ENCODE measurements at places on chromosomes 16 and 17.

DNA sequence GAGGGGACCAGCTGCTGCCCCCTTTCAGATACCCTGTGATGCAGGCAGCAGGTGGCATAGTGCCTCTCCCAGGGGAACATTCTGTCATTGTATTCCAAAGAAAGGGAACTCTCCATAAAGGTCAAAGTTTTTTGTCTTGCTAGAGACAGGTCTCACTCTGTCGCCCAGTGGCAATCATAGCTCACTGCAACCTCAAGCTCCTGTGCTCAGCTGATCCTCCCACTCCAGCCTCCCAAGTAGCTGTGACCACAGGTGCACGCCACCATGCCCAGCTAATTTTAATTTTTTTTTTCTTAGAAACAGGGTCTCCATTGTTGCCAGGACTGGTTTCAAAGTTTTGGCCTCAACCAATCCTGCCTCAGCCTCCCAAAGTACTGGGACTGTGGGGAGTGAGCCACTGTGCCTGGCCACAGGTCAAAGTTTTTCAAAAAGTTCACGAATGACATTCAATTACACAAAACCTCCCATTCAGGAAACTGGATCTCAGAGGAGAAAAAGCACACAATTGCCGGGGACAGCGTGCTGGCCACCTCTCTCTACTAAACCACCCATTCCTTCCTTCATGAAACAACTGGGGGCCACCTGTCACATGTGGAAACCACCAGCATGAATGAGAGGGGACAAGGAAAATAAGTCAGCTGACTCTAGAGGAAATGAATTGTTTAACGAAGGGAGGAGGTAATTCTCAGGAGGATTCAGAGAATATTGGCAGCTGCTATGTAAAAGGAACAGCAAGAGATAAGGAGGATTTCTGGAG is 80.0 kb downstream of the MARCHF10 start:
- no peak for DNase-seq

- no peak for DNase-seq
Measured at GRCh38 chr17:65041518-65041917, 15.0 kb downstream of the GNA13 start.

DNA sequence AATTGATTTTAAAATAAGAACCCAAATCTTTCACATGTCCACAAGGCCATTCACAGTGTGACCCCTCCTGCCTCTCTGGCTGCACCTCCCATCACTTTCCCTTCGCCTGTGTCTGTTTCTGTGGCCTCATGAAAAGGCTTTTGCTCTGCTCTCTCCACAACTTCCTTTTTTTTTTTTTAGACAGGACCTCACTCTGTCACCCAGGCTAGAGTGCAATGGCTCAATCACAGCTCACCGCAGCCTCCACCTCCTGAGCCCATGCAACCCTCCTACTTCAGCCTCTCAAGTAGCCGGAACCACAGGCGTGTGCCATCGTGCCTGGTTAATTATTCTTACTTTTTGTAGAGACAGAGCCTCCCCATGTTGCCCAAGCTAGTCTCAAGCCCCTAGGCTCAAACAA is 197.1 kb downstream of the ABCC12 start:
- DNase-seq, result no peak

- DNase-seq, result no peak
Measured at GRCh38 chr16:73157861-73158260, 109.9 kb upstream of the ZFHX3 start.

GRCh38 chr16:22407486-22407885 is 33.1 kb upstream of the CDR2 start:
- DNase-seq, result no peak

DNA sequence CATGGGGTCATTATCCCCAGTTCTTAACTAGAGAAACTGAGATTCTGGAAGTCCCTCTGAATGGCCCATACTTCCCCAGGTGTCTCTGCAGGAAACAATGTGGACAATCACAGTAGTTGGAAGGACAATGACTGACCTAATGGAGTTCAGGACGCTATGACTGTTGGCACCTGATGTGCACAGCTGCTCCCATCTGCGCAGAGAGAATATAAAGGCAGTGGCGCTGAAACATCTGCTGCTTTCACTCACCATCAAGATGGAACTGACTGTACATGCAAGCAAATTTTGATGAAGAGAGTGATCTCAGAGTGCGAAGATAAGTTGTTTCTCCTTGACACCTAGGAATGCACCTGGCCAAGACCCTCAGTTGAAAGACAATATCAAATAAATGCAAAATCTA is 395.7 kb upstream of the ASIC2 start:
- no peak for DNase-seq

DNA sequence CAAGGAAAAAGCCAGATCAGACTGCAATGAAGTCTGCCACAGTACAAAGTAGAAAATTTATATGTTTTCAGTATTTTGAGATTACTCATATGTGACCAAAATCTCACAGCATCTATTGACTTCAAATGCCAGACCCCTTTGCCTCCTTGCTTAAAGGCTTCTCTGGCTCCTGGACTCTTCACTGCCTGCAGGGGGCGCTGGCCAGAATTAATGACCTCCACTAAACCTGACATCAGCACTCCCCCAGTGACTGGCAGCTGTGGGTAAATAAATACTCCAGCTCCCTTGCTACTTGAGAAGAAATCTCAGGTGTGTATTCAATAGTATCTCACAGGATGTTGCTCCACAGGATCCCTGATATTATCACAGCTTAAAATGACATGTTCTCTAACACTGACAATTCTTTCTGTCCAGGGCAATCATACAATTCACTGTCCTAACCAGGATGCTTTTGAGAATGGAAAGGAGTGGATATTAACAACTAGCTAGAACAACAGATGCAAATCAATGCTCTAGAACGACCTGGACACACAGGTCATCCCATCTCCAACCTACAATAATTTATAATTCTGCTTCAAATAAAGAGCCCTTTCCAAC is 4.0 kb downstream of the BECN1 start:
- no peak for DNase-seq

DNA sequence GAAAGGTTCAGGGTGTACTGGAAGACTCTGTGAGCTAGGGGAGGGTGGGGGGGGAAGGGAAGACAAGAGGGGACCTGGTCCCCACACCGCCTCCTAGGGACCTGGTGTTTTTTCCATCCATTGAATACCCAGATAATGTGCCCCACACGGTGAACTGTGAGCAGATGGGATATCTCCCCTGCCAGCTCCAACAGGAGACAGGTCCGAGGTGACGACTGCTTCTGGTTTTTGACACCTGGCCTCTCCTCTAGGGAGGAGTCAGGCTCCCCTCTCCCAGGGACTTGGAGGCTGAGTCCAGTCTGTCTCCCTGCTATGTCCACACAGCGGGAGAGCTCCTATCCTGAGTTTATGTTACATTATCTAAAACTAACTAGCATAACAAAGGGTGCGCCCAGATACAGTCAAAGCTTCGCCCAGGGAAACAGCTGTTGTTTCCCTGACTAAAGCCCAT is 1.8 kb downstream of the MARVELD3 start:
- no peak for DNase-seq

DNA sequence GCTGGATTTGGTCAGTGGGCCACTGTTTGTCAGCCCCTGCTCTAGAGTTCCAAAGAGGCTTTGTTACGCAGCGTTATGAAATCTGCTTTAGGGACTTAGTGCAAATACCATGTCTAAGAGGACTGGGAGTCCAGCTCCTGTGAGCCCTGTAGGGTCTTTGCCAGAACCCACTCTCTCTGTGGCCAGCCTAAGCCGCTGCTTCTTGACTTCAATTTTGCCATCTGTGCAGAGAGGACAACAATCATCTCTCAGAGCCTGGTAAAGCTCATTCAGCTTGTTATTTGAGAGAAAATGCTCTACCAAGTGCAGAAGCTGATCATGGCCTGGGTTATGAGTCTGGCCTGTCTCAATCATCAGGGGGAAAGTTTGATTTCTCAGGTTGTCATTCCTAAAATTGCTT is 17.9 kb downstream of the CA10 start:
- no peak for DNase-seq

DNA sequence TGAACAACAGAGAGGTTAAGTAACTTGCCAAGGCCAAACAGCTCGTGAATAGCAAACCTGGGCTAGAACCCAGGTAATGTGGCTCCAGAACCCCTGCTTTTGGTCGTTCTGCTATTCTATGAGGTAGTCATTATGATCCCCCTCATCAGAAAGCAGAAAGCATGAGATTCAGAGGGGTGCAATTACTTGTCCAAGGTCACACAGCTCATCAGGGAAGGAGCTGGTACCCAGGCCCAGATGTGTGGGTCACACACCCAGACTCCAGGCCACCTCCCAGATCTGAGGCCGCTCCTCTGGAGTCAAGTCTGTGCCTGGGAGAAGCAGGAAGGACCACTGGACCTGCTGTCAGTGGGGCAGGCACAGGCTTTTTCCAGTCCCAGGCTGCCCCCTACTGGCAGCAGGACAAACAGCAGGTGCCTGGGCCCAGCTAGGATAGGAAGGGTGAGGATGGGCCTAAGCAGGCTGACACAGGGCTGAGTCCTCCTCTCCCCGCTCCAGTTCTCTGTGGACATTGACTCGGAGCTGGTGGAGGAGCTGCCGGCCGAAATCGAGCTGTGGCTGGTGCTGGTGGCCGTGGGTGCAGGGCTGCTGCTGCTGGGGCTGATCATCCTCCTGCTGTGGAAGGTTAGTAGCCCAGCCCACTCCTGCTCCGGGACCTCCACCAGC is 7.8 kb upstream of the PDK2 start:
- DNase-seq, result no peak

- peak; percentile 34 for DNase-seq
Measured at GRCh38 chr16:66521951-66522771, 27.8 kb downstream of the TK2 start.

GRCh38 chr16:66070140-66070917 is 296.2 kb upstream of the CDH5 start:
- no peak for DNase-seq

- no peak for DNase-seq
Measured at GRCh38 chr17:50361561-50362480, 11.2 kb downstream of the MRPL27 start.

DNA sequence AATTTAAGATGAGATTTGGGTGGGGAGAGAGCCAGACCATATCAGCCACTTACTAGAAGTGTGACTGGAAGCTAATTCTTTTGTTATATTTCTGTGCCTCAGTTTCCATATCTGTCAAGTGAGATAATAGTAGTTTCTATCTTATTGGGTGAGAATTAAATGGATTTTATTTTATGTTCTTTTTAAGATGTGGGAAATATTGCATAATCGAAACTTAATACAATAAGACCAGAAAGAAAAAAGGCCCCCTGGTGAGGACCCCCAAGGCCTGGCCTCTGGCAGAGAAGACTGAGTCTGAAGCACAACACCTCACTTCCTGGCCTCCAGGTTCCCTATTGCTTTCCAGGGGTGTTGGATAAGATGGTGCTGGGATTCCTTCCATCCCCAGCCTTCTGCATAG is 13.7 kb downstream of the PLCG2 start:
- no peak for DNase-seq

Measured in HS-27A (cell line).